ENCODE measurements at places on chromosomes 4 and X.

- DNase-seq: no peak
Measured at GRCh38 chr4:141669501-141669900, 33.1 kb downstream of the IL15 start.

- DNase-seq: no peak
Measured at GRCh38 chrX:155968326-155968661, 29.2 kb upstream of the IL9R start.

DNA sequence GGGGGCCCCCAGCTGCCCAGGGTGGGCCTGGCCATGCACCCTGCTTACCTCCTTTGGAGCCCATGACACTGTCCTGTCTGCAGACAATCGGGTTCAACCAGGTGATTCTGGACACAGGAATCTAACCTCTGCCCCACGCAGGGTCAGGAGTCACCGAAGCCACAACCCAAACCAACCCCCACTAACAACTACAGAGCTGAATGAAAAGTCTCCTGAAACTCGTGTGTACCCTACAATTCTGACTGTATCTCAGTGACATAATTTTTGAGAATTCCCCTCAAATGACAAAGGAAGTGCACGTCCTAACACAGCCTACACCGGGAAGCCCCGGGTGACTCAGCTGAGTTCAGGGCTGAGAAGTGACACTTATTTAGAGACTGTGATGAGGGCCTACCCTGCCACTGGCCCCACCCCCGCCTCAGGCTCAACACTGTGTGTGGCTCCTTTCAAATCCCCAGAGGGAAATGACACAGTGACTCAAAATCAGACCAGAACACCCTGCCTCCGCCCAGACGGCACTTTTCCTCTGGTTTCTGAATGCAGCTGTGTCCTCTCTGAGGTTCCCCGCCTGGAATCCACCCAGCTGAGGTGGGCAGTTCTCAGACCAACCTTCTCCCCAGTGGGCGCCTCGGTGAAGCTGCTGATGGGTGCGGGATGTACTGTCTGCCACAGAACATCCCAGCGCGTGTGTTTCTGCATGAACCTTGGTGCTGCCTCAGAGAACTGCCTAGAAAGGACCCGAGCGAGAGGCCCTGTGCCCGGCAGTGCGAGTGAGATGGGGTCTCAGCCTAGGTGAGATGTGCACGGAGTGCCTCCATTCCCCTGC, 9.9 kb downstream of the TNIP2 start:
- DNase-seq: peak; percentile 94

GRCh38 chr4:51931461-51931860, 88.5 kb downstream of the DCUN1D4 start:
- no peak for DNase-seq

GRCh38 chrX:25004040-25004439, 11.7 kb downstream of the ARX start:
- DNase-seq: no peak

DNA sequence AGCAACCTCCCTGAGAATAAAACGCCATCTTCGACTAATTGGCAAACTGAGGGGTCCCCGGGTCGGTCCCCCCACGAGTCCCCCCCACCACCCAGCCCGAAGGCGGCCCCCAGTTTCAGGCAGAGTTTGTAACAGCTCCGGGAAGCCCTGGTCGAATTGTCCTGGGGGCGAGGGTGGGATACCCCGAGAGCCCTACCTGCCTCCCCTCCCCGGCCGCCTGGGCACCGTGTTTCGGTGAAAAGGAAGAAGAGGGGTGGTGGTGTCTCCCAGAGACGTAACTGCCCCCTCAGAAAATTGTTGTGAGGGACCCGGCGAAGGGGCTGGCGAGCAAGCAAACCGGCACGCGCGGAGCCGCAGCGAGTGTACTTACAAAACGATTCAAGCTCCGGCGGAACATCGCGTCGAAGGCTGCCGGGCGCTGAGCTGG, 1.2 kb downstream of the ATP11C start:
- DNase-seq: no peak

All from GM10248 (cell line).